Fibroblast of villous mesenchyme (primary cell): ENCODE measurements at places on chromosomes 11 and 22. TPM values are rescaled to one million over a fixed set of nuclear protein-coding genes. Genes with fewer than 3 reads are reported as not detected.

The MS4A13 gene
- not detected in 2 replicates for total RNA-seq

The AP5B1 gene
- total RNA-seq, result 13.8 and 16.4 TPM in 2 replicates

The RABL2B gene
- 16.4 and 18.6 TPM in 2 replicates for total RNA-seq

The MMP26 gene
- not detected in 2 replicates for total RNA-seq

The BBOX1 gene
- not detected in 2 replicates for total RNA-seq

The TMEM191C gene
- 0.97 and 1.7 TPM in 2 replicates for total RNA-seq

The FXYD2 gene
- total RNA-seq, result not detected in 2 replicates

The SCUBE2 gene
- total RNA-seq, result 0.97 and 1.3 TPM in 2 replicates

DNA sequence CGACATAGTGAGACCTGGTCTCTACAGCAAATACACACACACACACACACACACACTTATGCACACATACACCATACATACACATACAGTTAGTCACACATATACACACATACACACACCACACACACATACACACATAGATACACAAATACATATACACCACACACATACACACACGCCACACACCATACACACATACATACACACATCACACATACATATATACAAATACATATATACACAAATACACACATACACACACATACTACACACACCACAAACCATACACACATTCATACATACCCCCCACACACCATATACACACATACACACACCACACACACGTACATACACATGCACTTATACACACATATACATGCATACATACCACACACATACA, 57.7 kb downstream of the MICAL2 start:
- no peak for DNase-seq

- peak; percentile 13 for DNase-seq
Observed at GRCh38 chr22:36068776-36069344, 40.2 kb upstream of the RBFOX2 start.

GRCh38 chr22:50691521-50691920, 18.9 kb downstream of the SHANK3 start:
- peak; percentile 56 for DNase-seq

GRCh38 chr22:45069925-45070324, 60.1 kb upstream of the PHF21B start:
- DNase-seq, result no peak

- DNase-seq, result no peak
Observed at GRCh38 chr11:103923451-103923931, 112.9 kb upstream of the DDI1 start.

DNA sequence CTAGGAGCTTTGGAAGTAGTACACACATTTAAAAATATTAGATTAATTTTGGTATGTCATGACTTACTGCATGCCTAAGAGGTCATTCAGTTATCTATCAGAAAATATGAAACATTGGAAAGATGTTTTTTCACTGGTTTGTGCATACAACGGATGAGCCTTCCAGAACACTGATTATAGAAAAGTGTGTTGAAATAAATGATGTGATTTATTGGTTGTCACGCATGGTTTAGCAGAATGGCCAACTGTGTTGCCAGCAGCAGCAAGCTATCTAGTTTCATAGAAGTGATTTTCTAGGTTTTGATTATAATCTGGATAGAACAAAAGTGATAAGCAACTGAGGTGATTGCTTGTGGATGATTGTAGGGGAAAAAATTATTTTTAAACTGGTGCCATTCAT, 53.6 kb downstream of the DDX10 start:
- peak; percentile 65 for DNase-seq

DNA sequence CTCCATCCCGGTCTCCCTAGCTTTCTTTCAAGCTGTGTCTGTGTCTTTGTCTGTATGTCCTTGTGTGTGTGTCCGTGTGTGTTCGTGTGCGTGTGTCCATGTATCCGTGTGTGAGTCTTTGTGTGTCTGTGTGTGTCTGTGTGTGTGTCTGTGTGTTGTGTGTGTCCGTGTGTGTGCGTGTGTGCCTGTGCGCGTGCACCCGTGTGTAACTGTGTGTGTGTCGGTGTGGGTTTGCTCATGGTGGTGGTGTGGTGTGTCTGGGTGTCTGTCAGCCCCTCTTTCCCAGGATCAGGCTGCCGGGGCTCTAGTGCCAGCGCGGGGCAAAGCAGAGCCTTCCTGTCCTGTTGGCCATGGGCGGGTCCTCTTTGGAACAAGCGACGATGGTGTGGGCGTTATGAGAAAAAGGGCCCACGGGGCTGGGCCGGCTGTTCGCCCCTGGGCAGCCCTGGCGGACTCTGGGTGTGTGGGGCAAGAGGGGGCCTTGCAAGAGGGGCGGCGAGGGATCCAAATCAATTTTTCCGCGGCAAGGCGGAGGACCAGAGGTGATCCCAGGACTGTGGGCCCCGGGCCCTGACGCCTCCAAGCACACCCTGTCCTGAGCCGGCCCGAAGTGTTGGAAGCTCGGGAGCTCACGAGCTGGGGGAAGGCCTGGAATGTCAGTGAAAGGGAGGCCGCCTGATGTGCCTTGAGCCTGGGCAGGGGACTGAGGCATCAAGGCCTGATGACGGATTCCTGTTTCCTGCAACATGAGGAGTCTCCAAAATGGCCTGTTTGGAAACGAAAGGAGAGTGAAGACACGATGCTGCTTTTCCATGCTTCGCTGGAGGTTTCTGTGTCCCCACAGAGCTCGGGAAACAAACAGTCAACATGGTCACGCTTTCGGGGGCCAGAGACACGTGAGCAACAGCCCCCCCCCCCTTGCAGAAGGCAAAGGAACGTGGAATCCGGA, 3929.2 kb upstream of the OR11H1 start:
- no peak for DNase-seq

GRCh38 chr22:43110927-43111623, 525 bp downstream of the BIK start:
- no peak for DNase-seq

GRCh38 chr11:67732045-67732787, 57.8 kb upstream of the ALDH3B2 start:
- DNase-seq, result no peak

- no peak for DNase-seq
Observed at GRCh38 chr11:125464270-125464662, 31.8 kb downstream of the FEZ1 start.

DNA sequence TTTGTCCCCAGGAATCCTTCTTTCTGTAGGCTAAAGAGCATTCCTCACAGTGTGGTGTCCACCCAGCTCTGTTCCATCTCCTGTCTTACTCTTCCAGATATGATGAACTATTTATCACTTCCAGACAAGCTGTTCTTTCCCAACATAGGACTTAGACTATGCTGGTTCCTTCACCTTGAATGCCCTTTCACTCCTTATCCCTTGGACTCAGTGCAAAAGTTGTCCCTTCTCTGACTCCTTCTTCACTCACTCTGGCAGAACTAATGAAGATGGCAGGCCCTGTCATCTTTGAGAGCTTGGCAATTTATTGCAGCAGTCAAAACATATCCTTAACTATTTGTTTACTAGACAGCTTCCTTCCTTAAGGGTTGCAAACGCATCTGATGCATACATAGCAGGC, 3.5 kb upstream of the OSBP2 start:
- DNase-seq, result no peak

DNA sequence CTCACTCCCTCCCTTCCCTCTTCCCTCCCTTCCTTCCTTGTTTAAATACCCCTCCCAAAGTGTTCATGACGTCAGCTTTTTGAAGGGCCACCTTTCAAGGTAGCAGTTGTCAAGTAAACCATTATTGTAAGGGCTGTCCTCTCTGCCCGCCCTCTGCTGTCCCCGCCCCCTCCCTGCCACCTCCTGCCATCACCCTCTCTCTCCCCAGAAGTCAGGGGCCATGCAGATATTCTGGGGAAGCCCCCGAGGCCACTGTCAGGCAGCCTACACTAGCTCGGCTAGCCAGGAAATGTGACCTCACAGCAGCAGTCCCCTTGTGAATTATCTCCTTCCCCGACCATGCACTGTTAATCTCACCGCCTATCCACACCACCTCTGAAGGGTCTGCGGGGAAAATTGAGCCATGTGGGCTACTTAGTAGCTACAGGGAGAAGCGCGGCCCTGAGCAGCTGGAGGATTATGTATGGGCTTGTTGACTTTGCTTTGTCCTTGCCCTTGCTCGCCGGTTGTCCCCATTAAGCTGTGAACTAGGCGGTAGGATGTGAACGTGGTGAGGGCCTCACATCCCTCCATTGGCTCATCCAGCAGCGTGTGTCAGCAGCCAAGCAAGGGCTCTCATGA, 42.1 kb upstream of the ATXN10 start:
- DNase-seq, result no peak

DNA sequence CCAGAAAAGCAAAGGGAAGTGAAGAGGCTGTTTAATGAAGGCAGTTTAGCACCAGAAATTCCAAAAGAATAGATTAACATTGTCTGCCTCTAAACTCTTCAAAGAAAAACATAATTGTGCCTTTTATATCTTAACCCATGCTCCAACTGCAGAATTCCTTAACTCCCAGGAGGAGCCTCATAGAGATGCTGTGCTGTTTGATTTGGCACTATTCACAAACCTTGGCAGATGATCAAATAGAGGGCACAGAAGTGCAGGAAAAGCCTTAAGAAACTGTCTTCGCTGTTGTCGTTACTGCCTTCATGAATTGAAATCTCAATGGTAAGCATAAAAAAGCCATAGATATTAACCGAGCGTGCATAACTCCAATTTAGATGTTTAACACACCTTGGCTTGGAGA, 124.1 kb upstream of the MPPED2 start:
- no peak for DNase-seq

DNA sequence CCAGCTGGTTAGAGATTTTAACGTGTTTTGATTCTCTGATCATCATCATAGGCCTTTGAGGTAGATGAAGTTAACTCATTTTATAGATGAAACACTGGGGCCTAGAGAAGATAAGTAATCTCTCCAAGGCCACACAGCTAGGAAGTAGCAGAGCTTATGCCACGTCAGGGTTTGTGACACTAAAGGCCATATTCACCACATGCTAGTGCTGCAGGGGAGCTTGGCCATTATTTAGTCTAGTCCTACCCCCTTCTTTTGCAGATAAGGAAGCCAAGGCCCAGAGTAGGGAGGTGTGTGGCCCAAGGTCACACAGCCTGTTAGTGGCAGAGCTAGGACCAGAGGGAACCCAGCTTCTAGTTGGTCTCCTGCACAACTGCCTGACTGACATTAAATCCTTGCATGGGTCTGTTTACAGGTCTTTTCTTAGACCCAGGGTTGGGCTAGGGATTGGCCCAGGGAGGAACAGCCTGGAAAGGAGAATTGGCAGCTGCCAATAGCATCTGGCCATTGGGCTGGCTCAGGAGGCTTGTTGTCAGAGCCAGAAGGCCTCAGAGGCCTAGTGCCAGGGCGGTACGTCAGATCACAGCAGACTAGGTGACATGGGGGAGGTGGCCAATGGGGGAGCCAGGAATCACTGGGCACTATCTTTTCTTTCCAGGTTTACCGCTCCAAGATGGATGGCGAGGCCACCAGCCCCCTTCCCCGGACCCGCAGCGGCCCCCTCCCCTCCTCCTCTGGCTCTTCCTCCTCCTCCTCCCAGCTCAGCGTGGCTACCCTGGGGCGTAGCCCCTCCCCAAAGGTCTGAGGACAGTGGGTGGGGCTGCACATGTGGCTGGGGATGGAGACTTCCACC, 36.0 kb downstream of the PHLDB1 start:
- DNase-seq, result no peak

- DNase-seq, result no peak
Observed at GRCh38 chr11:97683733-97684132, 1293.9 kb downstream of the JRKL start.

DNA sequence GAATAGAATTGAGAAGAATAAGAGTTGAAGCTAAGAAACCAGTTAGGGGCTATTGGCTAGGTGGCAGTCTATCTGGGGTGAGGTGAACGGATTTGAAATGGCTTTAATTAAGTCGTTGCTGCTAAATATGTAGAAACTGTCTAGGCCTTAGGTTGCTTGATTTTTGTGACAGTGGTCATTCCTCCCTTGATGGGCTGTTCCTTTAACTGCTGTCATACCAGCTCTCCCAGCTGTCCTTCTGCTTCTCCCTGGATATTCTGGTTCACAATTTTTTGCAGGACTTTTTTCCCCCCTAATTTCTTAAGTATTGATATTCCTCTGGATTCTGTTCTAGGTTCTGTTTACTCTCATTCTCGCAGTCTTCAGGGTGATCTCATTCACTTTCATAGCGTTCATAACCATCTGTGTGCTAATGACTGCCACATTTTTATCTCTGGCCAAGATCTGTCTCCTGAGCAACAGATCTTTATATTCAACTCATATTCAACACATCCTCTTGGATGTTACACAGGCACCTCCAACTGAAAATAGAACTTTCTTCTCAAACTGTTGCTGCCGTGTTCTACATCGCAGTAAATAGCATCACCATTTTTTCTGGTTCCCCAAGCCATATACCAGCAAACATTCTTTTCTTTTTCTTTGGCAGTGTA, 134.1 kb downstream of the UVRAG start:
- peak; percentile 37 for DNase-seq

- DNase-seq, result no peak
Observed at GRCh38 chr11:113387605-113388211, at the start of gene ANKK1. ANKK1 (plus strand) TSS chr11:113387779; CDS start chr11:113387885, 106 bp downstream.
